GM03348 (cell line): ENCODE measurements at places on chromosomes 1 and 21.
A peak's percentile ranks its signal among the peaks of the same experiment; 100 is the strongest.

GRCh38 chr1:242886137-242886536, 361.6 kb upstream of the PLD5 start:
- no peak for DNase-seq

- DNase-seq = peak; percentile 85
These were observed 601 bp downstream of the CEPT1 start for GRCh38 chr1:111140680-111140967.

GRCh38 chr1:36321119-36321951, 2.1 kb downstream of the EVA1B start:
- DNase-seq = peak; percentile 97

DNA sequence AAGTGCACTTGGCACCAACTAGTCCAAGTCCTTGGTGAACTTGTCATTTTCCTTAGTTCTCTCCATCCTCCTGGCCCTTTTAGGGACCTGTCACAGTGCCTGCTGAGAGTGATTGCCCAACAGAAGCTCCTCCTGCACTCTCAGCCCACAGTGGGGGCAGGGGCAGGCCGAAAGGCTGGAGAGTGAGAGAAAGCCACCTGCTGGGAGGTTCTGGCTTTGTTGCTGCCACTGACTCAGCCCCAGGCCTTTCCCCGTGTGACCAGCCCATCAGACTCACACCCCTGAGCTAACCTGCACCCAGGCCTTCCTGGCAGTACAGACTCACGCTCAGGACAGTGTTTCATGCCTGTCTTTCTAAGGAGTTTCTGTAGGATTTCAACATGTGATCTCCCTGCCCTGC, 17.1 kb upstream of the PROK1 start:
- DNase-seq = peak; percentile 42
